ENCODE measurements at places on chromosomes 4 and X.

DNA sequence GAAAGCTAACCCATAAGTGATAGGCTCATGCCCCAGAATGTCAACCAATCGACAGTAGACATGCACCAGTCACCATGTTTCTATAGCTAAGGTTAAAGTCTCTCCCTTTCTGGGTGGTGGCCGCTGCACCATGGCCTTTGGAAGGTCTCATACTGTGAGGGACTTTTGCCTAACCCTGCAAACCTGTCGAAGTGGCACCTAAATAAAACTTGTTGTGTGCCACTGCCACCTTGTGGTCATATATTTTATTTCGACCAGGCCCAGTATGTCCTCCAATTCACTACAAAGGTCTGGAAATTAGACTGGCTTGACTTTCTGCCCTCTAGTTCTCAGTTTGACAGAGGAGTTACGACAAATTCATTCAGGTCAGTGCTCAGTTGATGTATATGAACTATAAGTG is 163.1 kb downstream of the SMARCA1 start:
- DNase-seq: peak; percentile 8

- no peak for DNase-seq
Measured at GRCh38 chr4:141027421-141027820, 105.8 kb downstream of the RNF150 start.

DNA sequence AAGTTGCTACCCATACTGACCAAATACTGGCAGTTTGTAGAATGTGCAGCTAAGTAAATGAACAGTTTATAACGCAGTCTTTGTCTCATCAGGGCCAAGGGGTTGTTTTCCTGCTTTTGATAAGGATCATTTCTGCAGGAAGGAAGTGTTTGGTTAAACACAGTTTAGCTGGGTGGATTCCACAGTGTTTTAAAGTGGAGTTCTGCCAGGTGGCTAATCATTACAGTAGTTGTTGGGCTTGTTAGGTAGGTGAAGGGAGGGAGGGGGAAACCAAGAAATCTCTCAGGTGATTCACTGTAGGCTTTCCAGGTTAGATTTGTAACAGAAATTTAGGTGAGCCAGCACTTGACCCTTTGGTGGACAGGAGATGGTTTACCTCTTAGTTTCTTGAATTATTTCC is 58.1 kb downstream of the FNIP2 start:
- DNase-seq: no peak

- DNase-seq: no peak
Measured at GRCh38 chr4:151489462-151490203, 80.7 kb downstream of the FHIP1A start.

GRCh38 chr4:6751611-6752485 is 30.7 kb upstream of the KIAA0232 start:
- DNase-seq: no peak

GRCh38 chr4:20378181-20378580 is 126.5 kb downstream of the SLIT2 start:
- no peak for DNase-seq

- no peak for DNase-seq
Measured at GRCh38 chr4:127849505-127850234, 31.0 kb upstream of the PLK4 start.

DNA sequence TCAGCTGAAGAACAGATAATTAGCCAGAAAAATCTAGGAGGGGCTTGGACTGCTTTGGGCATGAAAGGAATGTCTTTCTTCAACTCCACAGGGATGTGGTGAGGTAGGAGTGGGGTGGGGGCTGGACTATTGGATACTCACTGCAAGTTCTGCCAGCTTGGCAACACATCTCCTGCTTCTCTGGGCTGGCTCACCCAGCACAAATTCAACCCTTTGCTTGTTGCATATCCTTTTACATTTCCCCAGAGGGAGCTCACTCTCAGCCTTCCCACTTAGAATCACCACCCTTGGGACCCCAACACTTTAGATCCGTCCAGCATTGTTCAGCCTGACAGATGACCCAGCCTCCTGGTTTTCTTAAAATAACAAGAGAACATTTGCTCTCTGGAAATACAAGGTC is 120.6 kb downstream of the KDR start:
- DNase-seq: no peak

DNA sequence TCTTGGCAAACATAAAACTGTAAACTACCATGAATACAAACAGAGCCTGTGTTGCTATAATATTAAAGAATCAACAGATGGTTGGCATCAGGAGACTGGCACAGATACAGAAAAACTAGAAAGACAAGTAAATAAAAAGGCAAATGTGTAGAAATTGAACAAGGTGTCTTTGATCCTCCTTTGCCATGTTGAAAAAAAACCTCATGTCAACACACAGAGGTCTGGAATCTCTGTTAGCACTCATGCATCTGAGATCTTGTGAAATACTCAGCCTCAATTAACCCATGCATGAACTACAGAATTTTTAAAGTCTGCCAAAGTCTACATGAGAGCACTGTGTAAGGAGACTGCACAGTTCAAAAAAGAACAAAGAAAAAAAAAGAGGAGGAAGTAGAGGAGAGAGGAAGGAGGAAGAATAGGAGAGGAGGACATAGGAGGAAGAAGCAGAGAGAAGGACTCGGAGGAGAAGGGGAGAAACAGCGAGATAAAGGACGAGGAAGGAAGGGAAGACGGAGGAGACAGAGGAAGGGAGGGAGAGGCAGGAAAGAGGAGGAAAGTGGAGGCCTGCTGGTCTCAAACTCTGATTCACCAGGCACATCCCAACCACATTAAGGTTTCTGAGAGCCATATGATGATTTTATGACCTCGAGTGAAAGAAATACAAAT is 52.8 kb downstream of the PRDM5 start:
- DNase-seq: no peak

DNA sequence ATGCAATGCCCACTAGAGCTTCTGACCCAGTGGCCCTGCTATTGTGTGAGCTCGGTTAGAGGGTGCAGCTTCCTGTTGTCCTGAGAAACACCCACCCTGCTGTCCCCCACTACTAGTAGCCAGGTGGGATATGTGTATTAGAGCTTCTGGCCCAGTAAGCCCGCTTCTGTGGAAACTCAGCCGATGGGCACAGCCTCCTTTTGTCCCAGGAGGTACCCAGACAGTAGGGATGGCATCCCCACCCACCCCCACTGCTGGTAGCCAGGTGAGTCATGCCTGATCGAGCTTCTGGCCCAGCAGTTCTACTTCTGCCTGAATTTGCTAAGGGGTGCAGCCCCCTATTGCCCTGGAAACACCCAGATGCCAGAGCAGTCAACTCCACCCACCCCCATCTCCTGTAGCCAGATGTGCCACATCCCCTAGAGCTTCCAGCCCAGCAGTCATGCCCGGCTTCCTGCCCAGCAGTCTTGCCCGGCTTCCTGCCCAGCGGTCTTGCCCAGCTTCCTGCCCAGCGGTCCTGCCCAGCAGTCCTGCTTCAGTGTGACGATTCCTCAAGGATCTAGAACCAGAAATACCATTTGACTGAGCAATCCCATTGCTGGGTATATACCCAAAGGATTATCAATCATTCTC is 162.7 kb upstream of the KLF8 start:
- no peak for DNase-seq

GRCh38 chr4:71211748-71212147 is 127.1 kb upstream of the SLC4A4 start:
- DNase-seq: no peak

GRCh38 chr4:69058410-69059059 is 37.7 kb upstream of the UGT2B7 start:
- DNase-seq: no peak

DNA sequence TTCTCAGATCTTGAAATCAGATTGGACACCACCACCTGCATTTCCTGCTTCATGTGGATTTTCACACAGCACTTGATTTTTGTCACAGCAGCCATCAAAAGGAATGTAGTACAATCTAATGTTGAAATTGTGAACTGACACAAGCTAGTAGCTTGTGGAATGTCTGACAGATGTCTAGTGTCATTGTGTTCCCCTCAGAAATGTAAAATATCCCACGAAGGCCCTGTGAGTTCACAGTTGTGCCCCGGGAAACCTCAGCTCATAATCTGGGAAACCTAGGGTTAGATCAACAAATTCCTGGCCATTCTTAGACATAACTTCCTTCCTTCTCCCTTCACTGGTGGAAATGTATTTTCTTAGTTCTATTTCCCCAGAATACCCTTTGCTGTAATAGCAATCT is 205.7 kb downstream of the AR start:
- no peak for DNase-seq

DNA sequence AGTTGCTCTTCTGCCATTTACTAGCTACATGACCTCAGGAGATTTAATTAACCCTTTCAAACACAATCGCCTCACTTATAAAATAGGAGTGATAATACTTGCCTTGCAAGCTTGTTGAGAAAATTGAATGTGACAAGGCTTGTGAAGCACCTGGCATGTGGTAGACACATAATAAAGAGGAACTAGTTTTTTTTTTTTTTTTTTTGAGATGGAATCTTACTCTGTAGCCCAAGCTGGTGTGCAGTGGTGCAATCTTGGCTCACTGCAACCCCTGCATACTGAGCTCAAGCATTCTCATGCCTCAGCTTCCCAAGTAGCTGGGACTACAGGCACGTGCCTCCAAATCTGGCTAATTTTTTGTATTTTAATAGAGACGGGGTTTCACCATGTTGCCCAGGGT is 73.7 kb upstream of the STIM2 start:
- no peak for DNase-seq

DNA sequence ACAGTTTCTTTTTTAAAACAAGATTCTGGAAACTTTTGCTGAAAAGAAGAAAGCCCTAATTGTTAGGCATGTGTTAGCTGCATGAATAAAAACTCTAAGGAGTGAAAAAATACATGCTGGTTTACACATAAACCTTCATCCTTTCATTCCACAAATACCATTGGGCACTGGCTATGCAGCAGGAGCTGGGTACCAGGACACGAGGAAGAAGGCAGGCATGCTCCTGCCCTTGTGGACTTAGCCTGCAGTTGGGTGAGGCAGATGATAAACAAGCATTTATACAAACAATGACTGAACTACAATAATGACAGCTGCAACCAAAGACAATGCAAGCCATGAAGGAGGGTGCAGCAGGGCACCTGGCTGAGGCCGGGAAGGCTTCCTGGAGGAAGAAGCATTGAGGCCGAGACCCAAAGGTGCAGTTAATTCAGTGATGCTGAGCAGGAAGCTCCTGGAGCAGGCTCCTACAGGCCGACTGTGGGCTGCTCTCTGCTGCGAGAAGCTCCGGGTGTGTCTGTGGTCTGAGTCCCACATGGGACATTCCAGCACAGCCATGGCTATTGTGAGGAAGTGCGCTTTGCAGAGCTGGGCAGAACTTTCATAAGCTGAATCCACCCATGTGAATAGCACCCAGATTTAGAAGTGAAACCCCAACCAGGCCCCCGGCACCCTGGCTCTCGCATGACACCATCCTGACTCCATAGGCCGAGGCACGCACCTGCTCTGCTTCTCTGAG is 44.0 kb upstream of the MXD4 start:
- no peak for DNase-seq

GRCh38 chrX:78104447-78105176 is 564 bp downstream of the PGK1 start:
- DNase-seq: no peak

DNA sequence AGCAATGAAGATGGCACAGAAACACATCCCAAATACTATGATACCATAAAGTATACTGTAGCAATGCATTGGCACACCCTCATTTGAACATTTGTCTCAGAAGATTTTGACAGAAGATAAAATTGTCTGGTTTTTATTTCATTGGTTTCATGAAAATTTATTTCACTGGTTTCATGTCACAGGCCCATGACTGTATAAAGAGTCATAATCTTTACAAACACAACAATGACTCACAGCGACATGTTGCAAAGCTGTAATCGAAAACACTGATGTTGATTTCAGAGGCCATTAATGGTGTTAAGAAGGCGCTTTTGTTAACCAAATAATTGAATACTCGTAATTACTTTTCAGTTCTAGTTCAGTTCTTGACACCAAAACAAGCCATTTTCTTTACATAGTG is 8.1 kb upstream of the DTHD1 start:
- no peak for DNase-seq

DNA sequence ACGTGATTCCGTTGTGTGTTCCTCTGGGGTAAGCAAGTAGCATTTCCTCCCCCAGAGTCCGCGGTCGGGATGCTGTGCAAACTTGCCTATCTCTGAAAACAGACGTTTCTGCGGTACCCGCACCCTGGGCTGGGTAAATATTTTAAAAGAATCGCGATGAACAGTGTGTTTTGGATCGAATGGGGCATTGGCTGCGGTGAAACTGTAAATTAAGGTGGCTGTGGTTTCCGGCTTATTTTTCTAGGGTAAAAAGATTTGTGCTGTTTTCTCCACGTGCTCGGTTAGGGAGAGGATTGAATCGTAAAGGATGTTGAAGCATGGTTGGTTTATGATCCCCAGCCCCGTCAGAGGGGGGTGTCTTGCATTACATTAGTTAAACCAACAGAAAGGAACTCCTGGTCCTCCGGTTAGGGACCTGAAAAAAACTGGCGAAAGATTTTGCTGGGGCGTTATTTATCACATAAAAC is 1.2 kb downstream of the HHIP start:
- peak; percentile 38 for DNase-seq

Measured in hepatic stellate cell (primary cell).